Mesendoderm (in vitro differentiated cells): ENCODE measurements at places on chromosomes 1 and 21.

GRCh38 chr1:201732351-201732750, 96.6 kb upstream of the IPO9 start:
- no peak overlapping the region for H3K4me3 ChIP-seq
- H3K27ac ChIP-seq: no peak overlapping the region
- no peak for DNase-seq
- peaks cover 7% of the 10 kb centered on the region for H3K4me1 ChIP-seq
- no peaks in the 10 kb centered on the region for H3K36me3 ChIP-seq

DNA sequence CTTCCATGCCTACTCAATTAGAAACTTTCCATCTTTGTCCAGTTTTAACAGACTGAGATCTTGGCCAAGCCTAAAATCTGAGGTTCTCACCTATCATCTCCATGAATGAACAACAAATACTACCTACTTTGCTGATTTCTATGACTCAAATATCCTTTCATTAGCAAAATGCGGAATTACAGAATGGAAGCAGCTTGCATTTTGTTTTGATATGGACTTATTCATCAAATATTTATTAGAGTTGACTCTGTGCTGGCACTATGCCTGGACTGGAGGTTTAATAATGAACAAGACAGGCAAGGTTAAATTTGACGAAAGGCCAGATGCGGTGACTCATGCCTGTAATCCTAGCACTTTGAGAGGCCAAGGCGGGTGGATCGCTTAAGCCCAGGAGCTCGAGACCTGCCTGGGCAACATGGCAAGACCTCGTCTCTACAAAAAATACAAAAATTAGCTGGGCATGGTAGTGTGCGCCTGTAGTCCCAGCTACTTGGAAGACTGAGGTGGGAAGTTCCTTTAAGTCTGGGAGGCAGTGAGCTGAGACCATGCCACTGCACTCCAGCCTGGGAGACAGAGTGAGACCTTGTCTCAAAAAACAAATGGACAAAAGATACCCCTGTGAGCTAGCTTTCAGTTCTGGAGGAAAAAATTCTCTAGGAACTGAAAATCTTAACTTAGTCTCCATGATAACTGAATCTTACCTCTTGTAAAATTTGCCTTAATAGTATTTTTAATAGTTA, 29.4 kb upstream of the SOD1 start:
- no peaks in the 10 kb centered on the region for H3K27me3 ChIP-seq
- H3K27ac ChIP-seq: no peak overlapping the region
- no peak overlapping the region for H3K4me3 ChIP-seq

- H3K27ac ChIP-seq: no peak overlapping the region
- no peaks in the 10 kb centered on the region for H3K27me3 ChIP-seq
- DNase-seq: no peak
- no peaks in the 10 kb centered on the region for H3K4me1 ChIP-seq
These were observed 11.9 kb upstream of the TCP10L start for GRCh38 chr21:32597205-32597604.

- no peaks in the 10 kb centered on the region for H3K27me3 ChIP-seq
- no peaks in the 10 kb centered on the region for H3K4me1 ChIP-seq
- H3K27ac ChIP-seq: no peak overlapping the region
These were observed 33.9 kb downstream of the OLFML2B start for GRCh38 chr1:161989786-161990185.

GRCh38 chr1:232551386-232551785, 78.5 kb downstream of the SIPA1L2 start:
- no peaks in the 10 kb centered on the region for H3K36me3 ChIP-seq
- H3K4me1 ChIP-seq: peaks cover 53% of the 10 kb centered on the region
- no peak overlapping the region for H3K4me3 ChIP-seq

GRCh38 chr1:229664133-229664689, 38.2 kb downstream of the URB2 start:
- H3K36me3 ChIP-seq: no peaks in the 10 kb centered on the region
- no peak overlapping the region for H3K27ac ChIP-seq
- no peaks in the 10 kb centered on the region for H3K4me1 ChIP-seq
- no peak for DNase-seq

GRCh38 chr21:33854604-33855003, 61.0 kb downstream of the ATP5PO start:
- no peak overlapping the region for H3K4me3 ChIP-seq
- no peaks in the 10 kb centered on the region for H3K4me1 ChIP-seq
- no peaks in the 10 kb centered on the region for H3K36me3 ChIP-seq

GRCh38 chr1:90573736-90574135, 143.4 kb downstream of the BARHL2 start:
- H3K36me3 ChIP-seq: no peaks in the 10 kb centered on the region
- H3K27me3 ChIP-seq: no peaks in the 10 kb centered on the region
- H3K4me3 ChIP-seq: no peak overlapping the region
- H3K4me1 ChIP-seq: no peaks in the 10 kb centered on the region
- no peak overlapping the region for H3K27ac ChIP-seq
- DNase-seq: no peak

DNA sequence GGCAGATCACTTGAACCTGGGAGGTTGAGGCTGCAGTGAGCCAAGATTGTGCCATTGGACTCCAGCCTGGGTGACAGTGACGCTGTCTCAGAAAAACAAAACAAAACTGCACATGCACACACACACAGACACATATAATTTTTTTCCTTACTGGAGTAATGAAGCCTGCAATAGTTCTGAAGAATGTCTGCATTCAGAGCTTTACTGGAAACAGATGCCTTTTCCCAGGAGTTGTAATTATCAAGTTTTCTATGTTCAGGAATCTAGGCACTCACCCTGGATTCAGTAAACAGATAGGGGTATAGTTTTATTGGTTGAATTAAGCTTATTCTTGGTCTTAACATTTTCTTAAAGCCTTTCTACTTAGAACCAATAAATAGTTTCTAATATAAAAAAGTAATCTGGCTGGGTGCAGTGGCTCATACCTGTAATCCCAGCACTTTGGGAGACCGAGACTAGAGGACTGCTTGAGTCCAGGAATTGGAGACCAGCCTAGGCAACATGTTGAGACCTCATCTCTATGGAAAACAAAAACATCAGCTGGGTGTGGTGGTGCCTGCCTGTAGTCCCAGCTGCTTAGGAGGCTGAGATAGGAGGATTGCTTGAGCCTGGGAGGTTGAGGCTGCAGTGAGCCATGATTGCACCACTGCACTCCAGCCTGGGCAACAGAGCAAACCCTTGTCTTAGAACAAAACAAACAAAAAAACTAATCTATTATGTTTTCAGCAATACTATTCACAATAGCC, 15.8 kb downstream of the SPEN start:
- no peak for DNase-seq
- no peak overlapping the region for H3K27ac ChIP-seq
- no peaks in the 10 kb centered on the region for H3K27me3 ChIP-seq
- no peaks in the 10 kb centered on the region for H3K36me3 ChIP-seq
- H3K4me3 ChIP-seq: no peak overlapping the region
- H3K4me1 ChIP-seq: no peaks in the 10 kb centered on the region

- H3K4me1 ChIP-seq: peaks cover 1% of the 10 kb centered on the region
- no peak for DNase-seq
- no peaks in the 10 kb centered on the region for H3K27me3 ChIP-seq
- no peaks in the 10 kb centered on the region for H3K36me3 ChIP-seq
- no peak overlapping the region for H3K27ac ChIP-seq
These were observed 54.9 kb upstream of the TSPAN2 start for GRCh38 chr1:115144176-115144575.

DNA sequence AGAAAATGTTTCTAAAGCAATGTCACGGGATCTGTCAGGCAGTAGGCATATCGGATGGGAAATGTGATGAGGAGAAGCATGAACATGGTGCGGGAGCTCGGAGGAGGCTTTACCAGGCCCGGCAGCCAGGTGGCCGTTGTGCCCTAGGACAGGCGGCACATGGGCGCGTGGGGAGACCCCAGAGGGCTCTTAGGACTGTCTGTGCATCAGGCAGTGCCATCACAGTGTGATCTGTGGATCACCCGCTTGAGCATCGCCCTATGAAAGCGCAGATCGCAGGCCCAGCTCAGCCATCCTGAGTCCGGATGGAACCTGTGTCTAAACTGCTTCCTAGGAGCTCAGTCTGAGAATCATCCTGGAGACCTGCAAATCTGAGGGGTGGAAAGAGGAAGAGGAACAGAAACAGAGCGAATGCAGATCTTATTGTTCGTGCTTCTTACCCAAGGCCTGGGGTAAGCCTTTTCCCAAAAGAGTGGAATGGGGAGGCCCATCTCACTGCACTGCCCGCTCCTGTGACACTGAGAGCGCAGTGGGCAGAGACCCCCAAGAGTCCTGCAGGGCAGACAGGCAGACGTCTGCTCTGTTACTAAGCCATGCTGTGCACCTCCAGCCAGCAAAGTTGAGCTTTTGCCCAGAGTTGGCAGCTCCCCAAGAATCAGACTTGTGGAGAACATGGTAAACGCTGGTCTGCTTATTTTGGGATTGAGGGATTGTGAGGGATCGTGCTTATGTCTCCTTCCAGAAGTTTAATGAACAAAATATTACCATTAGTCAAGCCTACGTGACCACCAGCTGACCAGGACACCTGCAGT, 251.0 kb downstream of the RHOU start:
- H3K4me3 ChIP-seq: no peak overlapping the region
- no peak overlapping the region for H3K27ac ChIP-seq

- no peak for DNase-seq
- H3K4me1 ChIP-seq: no peaks in the 10 kb centered on the region
- no peaks in the 10 kb centered on the region for H3K36me3 ChIP-seq
- H3K4me3 ChIP-seq: no peak overlapping the region
These were observed 8.3 kb upstream of the FASLG start for GRCh38 chr1:172650474-172651193.

- H3K36me3 ChIP-seq: no peaks in the 10 kb centered on the region
- no peak overlapping the region for H3K27ac ChIP-seq
- H3K4me1 ChIP-seq: peaks cover 2% of the 10 kb centered on the region
- no peak for DNase-seq
- no peaks in the 10 kb centered on the region for H3K27me3 ChIP-seq
These were observed 97.1 kb upstream of the CACYBP start for GRCh38 chr1:174902531-174903099.

GRCh38 chr1:207750631-207751305, 1.1 kb upstream of the CD46 start:
- peaks cover 3% of the 10 kb centered on the region for H3K4me1 ChIP-seq
- no peak overlapping the region for H3K27ac ChIP-seq

DNA sequence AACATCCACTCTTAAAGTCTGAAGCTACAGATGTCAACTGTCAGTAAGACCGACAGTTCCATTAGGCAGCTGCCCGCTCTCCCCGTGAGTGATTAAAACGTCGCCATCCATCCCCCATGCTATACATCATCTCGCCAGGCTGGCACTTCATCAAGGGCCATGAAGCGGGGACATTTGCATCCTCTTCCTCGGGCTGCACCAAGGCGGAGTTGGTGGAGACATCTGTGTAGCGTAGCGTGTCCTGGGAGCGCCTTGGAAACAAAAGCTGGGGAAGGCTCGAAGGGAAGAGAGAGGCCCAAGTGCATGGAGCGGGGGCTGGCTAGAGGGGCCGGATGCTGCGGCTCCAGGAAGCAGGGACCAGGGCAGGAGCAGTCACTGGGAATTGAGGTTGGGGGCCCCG, 250.1 kb downstream of the KAZN start:
- no peaks in the 10 kb centered on the region for H3K4me1 ChIP-seq
- H3K27ac ChIP-seq: no peak overlapping the region
- no peaks in the 10 kb centered on the region for H3K36me3 ChIP-seq
- DNase-seq: no peak
- no peaks in the 10 kb centered on the region for H3K27me3 ChIP-seq

DNA sequence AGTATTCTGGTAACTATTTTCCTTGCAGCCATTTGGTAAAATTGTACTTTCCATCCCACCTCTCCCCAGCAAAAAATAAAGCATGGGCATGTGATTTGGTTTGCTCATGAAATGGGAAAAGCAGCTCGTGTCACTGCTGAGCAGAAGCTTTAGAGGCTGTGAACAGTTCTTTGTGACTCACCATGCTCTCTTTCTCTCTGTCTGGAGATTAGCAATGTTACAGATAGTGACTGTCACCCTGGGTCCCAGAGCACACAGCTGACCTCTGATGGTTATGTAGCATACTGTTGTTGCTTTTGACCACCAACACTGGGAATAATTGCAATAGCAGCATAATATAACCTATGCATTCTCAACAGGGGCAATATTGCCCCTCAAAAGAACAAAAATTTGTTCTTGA, 70.6 kb downstream of the RGS2 start:
- DNase-seq: peak; percentile 71
- no peaks in the 10 kb centered on the region for H3K4me1 ChIP-seq
- no peaks in the 10 kb centered on the region for H3K27me3 ChIP-seq
- H3K27ac ChIP-seq: no peak overlapping the region
- no peak overlapping the region for H3K4me3 ChIP-seq
- no peaks in the 10 kb centered on the region for H3K36me3 ChIP-seq

DNA sequence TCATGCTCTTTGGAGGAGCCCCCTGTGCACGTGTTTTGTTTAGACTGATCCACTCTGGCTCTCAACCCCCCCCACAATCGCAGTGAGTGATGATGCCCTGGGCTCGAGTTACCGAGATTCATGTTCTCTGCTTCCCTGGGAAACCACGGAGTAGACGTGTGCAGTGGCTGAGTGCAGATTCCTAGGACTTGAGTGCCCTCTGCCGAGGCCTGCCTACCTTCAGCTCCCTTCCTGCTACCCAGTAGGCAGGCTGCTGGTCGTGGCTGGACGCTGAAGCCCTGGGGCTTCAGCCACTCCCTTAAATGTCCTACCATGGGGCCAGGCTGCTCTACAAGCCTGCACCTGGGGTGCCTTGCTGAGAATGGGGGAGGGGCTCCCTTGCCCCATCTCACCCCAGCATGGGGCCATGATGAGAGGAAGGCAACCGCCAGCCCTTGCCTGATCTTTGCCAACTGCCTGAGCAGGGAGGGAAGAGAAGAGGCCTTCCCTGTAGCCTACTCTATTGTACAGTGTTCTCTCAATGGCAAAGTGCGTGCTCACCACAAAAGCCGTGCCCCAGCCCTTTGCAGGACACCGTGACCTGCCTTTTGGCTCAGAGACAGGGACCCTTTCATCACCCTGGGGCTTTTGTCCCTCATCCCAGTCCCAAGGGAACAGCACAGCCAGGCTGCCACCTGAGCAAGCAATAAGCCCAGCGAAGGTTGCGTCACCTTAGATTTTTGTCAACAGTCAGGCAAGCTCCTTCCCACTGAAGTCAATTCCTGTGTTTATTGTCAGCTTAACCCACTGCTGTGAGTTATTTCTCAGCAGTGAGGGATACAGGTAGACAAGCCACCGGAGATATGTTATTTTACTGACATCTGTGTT, 4.1 kb upstream of the GRIK3 start:
- no peaks in the 10 kb centered on the region for H3K36me3 ChIP-seq
- H3K4me1 ChIP-seq: peaks cover 6% of the 10 kb centered on the region
- DNase-seq: peak; percentile 72
- no peak overlapping the region for H3K27ac ChIP-seq
- H3K4me3 ChIP-seq: no peak overlapping the region

DNA sequence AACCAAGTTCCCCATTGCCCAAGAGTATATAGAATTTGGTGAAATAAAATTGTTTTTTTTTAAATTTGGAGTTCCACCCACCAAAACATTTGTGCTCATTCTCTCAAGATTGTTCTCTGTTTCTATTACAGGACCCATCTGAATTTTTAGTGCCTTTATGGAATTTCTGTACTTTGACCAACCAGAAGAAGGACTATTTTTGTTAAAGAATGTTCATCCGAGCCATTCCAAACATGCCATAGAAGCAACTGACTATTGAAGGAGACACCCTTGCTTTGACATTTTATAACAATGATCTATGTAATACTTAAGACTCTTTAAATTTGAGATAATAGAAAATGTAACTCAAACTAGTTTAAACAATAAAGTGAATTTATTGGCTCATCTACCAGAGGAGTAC, 655.7 kb upstream of the ADAMTS5 start:
- H3K36me3 ChIP-seq: no peaks in the 10 kb centered on the region
- no peak overlapping the region for H3K27ac ChIP-seq
- no peaks in the 10 kb centered on the region for H3K4me1 ChIP-seq
- H3K4me3 ChIP-seq: no peak overlapping the region
- H3K27me3 ChIP-seq: no peaks in the 10 kb centered on the region

GRCh38 chr1:28050776-28051175, 37.6 kb downstream of the EYA3 start:
- H3K4me3 ChIP-seq: no peak overlapping the region
- no peaks in the 10 kb centered on the region for H3K27me3 ChIP-seq
- H3K27ac ChIP-seq: no peak overlapping the region
- no peaks in the 10 kb centered on the region for H3K36me3 ChIP-seq
- no peaks in the 10 kb centered on the region for H3K4me1 ChIP-seq
